ENCODE measurements at places on chromosomes 16 and 17. TPM values are rescaled to one million over a fixed set of nuclear protein-coding genes. Genes with fewer than 3 reads are reported as not detected.

- DNase-seq = no peak
These were observed 5.3 kb upstream of the NUDT16L1 start for GRCh38 chr16:4687946-4688673.

IGSF6 gene
- 2.9 TPM for total RNA-seq

NATD1 gene
- total RNA-seq = 1.6 TPM

ATMIN gene
- 86.0 TPM for total RNA-seq

DNA sequence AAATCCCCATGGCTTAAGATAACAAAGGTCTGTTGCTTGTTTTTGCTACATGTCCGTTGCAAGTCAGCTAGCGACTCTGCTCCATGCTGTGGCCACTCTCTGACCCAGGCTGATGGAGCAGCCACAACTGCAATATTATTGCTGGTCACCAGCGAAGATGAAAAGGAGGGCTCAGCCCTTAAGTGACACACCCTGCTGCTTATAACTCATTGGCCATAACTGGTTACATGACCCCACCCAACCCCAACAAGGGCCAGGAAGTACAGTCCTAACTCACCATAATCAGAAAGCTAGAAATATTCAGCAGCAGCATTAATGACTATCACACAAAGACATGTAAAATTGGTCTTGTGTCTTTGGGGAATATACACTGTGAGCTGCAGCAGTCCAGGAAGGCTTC, 224.3 kb downstream of the SOX9 start:
- no peak for DNase-seq

GRCh38 chr17:40560592-40561293, 4.5 kb downstream of the CCR7 start:
- DNase-seq = no peak

GRCh38 chr17:78248051-78248914, 16.9 kb downstream of the TMEM235 start:
- DNase-seq = no peak

DNA sequence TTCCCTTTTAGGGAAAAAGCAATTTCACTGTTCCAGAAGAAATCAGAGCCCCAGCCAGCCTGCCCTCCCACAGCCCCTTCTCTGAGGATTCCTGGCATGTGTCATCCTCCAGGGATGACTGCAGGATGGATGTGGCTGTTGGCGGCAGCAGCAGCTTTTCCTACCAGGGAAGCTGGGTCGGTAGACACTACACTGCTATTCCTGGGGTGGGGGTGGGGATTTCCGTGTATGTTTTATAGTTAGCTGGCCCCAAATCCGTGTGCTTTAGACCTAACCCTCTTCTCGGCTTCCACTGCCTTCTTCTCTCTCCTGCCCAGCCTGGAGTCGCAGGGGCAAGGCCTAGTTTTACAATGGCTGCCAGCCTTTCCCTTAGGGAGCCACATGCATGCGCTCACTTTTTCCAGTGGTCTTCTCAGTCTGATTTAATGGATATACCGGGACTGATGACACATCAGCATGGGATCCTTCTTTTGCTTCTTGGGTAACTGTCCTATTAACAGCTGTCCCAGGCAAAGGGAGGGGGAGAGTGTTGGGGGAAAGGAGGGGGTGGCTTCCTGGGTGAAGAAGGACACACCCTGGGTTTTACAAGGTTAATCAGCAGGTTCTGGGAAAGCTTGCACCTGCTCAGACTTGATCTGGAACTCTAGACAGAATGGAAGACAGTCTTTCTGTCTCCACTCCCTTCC, 2.7 kb upstream of the NFE2L1 start:
- DNase-seq = no peak

- DNase-seq = no peak
These were observed 7.3 kb downstream of the TADA2A start for GRCh38 chr17:37413875-37414519.

BICDL2 gene
- not detected for total RNA-seq

PRKCB gene
- total RNA-seq = 49.3 TPM

DNA sequence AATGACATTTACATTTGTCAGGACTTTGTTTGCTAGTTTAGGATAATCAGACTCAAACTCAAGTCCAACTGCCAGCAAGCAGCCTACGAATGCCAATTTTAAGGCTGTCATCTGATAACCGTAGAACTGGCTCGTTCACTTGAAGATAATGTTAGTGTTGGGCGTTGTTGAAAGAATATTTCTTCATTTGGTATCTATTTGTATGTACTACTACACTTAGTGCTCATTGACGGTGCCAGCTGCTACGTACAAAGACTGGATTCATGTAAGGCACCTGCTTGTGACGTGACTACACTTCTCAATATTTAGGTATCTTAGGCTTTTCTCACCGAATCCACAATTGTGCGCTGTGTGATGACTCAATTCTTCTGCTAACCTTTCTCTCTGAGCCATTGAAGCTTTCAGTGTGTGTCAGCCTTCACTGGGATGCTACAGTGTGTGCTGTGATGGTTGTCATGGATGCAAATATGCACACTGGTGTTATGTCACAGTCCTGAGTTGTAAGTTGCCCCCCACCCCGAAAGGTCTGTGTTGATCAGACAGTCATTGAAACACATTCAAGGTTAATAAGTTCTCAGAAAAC, 5.7 kb downstream of the ATP2C2 start:
- no peak for DNase-seq

DNA sequence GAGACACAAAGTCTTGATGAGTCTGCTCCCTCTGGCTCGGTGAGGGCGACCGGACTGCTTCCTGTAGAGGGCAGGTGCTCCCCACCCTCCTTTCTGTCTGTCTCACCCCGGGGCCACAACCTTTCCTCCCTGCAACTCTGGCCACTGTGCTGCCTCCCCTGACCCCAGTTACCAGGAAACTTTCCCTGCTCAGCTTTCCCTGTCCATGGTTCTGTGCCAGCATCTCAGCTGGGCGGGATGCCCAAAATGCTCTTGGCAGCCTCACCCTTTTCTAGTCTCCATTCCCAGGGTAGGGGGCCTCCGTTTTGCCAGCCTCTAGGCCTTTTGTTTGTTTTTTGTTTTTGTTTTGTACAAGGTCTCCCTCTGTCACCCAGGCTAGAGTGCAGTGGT, 1.4 kb downstream of the PLD2 start:
- peak; percentile 62 for DNase-seq

DNA sequence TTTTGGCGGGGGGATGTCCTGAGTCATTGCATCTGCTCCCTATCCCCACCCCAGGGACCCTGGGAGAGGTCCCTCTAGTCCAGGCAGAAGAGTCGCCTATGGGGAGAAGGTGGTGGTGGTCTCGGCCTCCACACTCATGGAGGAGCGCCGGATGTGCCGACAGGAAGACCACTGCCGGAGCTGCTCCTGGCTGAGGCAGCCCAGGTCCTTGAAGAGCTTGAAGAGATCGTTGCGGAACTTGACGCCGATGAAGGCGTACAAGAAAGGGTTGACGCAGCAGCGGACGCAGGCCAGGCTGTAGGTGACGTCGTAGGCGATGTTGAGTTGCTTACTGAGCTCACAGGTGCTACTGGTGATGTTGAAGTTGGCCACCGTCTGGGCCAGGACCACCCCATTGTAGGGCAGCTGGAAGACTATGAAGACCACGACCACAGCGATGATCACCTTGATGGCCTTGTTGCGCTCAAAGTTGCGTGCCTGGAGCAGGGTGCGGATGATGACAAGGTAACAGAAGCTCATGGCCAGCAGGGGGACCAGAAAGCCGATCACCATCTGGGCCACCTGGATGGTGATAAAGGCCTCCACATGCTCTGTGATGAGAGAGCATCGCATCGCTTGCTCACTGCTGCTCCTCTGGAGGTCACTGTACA, 10.5 kb downstream of the CCR7 start:
- DNase-seq = no peak
